ENCODE measurements at places on chromosomes 3 and 15.

DNA sequence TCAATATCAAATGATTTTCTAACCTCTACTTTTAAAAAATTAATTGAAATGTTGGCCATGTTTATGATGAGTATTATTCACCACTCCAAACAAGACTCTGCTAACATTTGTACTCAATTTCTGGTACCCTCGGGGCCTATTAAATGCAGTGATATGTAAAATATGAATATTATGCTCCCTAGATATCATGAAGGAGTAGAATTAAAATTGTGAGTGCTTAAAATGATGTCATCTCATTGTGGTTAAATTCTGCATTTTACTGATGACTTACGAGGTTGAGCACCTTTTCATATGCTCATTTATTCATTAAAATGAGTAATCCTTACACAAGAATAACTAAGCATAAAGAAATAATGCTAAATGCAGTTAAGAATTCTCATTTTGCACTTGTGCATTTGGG is 159.9 kb downstream of the OCA2 start:
- no peak for DNase-seq

DNA sequence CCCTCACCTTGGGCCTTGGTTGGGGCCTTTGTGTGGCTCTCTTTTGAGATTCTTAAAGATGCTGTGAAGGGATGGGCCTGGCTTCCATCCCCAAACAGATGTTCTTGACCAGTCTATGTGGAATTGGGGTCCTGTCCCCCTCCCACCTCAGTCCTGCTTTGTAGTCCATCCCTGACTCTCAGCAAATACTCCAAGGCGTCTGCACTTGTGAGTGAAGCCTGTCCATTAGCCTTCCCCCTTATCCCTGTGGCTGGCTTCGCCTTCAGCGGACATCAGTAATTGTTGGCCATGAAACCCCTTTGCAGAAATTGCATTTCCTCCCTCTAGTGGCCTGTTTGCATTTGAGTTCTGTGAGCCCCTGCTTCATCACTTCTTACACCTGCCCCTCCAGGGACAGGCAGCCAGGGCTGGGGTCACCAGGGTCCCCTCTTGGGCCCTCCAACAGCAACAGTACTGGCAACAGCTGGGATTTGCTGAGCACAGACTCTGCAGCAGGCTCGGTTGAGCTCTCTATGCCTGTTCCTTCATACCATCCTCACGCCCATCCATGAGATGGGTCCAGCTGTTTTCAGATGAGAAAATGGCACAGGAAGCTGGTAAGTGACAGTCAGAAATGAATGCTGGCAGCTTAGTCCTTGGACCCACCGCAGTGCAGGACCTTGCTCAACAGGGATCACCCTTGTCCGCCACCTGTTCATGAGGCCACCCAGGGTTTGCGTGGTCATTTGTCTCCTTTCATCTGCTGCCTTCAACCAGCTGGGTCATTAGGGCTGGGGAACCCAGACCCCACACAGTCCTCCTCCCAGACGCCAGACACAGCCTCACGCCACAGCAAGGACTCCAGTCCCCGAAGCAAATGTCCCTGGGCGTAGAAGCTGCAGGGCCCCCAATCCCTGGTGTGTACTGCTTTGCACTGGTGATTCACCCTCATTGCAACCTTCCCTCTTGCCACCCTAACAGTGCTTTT is 8.9 kb upstream of the LRRK1 start:
- DNase-seq = no peak

DNA sequence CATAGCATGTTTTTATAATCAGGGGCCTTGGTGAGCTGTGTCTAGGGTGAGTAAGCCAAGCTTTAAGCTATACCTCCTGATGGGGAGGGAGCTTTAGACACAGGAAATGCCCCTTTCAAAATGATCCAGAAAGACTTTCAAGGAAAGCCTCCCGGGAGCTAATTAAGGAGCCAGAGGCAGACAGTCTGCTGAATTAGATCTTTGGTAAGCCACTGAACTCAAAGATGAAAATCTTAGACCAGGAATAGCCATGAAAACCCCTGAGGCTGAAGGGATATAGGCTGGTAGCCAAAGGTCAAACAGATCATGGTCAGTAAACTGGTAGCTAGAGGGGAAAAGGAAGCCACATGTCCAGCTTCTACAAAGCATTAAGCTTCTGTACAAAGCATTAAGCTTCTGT is 42.7 kb upstream of the GAP43 start:
- peak; percentile 16 for DNase-seq

- DNase-seq = no peak
Measured at GRCh38 chr3:40192628-40193027, 116.9 kb upstream of the EIF1B start.

DNA sequence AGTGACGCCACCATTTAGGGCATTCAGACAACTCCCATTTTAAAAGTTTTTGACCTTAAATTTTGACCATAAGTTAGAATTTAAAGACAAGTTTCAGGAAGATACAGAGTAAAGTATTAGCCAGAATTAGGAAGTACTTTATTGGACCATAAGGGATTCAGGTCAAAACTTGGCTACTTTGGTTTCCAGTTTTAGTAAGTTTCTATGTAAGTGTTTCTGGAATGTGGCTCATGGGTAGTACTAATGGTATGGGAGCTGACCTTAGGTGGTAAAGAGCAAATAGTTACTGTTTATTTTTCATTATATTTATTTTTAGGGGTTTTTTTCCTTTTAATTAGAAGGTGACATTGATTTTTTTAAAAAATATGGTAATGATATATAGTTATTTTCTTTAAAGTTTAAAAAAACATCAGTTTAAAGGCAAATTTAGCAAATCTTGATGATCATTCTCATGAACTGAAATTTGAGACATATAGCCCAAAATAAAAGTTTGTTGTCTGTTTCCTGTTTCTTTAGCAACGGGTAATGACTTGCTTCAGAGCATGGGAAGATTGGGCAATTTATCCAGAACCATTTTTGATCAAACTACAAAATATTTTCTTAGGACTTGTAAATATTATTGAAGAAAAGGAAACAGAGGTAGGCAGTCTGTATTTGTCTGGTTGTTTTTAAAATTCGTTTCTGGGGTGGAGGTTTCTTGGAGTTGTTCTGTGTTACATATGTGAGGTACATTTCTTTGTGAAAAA is 34.3 kb downstream of the U2SURP start:
- no peak for DNase-seq

DNA sequence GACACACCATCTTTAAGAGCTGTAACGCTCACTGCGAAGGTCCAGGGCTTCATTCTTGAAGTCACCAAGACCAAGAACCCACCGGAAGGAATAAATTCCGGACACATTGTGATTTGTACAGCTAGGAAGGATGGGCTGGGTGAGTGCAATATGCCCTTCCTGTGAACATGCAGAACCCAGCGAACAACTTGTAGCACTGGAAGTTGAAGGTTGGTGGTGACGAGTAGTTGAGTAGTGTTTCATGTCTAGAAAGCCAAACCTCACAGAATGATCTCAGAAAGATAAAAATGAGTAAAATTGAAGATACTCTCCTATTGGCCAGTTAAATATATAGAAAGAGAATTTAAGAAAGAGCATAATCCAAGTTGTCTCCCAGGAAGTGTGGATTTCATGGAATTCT is 462.2 kb upstream of the CFAP20DC start:
- DNase-seq = no peak

- no peak for DNase-seq
Measured at GRCh38 chr3:58355179-58355578, 22.5 kb downstream of the PXK start.

GRCh38 chr15:25874379-25874778 is 11.3 kb upstream of the ATP10A start:
- DNase-seq = no peak

DNA sequence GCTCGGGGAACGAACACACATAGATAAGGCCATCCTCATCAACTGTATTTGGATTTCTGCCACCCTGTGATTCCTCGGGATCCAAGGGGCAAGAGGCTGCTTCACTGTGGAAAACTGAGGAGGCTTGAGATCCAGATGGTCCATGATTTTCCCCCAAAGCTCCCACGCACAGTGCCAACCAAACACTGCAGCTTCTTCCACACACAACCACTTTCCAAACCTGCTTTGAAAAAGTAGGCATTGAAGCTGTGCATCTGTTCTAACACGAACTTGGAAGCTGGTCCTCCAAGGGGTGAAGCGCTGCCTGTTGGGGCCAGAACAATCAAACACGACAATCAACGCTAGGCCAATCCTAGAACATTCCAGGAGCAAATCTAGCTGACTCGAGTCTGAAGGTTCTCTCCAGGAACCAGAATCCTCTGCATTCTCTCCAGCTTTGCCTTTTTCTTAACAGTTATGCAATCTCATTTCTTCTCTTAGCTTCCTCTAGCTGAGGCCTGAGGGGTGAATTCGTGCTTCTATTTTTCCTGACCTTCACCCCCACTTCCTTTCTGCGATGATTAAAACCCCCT is 104.4 kb downstream of the LRRK1 start:
- DNase-seq = no peak

DNA sequence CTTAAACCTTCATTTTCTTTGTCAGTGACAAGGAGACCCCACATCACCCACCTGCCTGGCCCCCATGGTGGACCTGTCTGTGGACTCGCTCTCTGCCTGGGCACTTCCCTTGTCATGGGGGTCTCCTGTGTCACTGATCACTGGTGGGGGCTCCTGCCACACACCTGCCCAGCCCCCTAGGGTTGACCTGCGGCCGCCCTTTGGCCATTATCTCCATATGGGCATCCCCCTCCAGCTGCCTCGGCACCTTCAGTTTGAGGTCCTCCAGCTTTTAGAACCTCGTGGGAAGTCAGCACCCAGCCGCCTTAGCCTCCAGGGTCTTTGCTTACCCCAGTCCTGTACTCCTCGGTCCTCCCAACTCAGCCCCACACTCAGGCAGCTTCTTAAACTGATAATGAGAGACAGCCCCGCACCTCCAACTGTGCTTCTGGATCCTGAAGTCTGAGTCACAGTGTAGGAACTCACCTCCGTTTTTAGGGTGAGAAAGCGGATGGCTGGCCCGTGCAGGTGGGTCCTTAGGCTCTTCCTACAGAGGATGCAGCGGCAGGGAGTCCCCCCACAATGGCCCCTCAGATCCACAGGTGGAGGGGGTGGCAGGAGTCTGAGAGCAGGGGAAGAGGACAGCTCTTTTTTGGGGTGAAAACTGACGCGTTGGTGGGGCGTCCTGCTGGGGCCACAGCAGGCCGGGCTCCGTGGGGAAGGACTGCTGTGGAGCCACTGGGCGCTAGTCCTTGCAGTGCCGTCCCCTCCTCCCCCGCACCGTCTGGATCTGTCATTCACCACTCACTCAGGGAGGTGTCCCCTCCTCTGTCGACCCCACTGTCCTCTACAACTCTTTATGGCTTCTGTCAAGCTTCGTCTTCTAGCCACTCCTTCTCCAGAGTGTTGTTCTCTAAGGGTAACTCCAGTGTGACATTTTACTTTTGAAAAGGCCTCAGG is 8.7 kb upstream of the PRR23E start:
- DNase-seq = no peak

- no peak for DNase-seq
Measured at GRCh38 chr15:96416934-96417759, 86.6 kb downstream of the NR2F2 start.

GRCh38 chr3:94293793-94294195 is 230.9 kb downstream of the NSUN3 start:
- DNase-seq = no peak

Data from WERI-Rb-1 (cell line).